Stimulated activated memory B cell treated with anti-CD40 and anti-IgM and Interleukin-4, amounts not matched to agents 10 μg/mL and 1 μg/mL and 100 μg/mL, for 72 hours (primary cell): ENCODE measurements at places on chromosomes 1 and 21.
A peak's percentile ranks its signal among the peaks of the same experiment; 100 is the strongest.

DNA sequence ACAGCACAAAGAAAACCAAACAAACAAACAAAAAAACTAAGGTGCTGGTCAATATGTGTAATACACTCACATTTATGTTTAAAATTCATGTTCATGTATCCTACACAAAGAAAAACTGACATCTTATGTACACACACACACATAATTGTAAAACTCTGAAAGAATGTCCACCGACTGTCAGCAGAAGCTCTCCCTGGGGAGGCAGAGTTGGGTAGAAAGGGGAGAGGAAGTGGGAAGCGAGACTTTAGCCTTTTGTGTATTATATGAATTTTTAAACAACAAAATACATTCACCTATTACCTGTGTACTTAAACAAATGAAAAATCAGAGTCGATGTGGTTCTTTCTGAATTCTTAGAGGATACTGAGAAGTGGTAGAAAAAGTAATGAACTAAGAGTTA lies 88.3 kb downstream of the ABCA4 start:
- peaks cover 8% of the 10 kb centered on the region for H3K4me1 ChIP-seq
- no peak for ATAC-seq
- no peak overlapping the region for H3K4me3 ChIP-seq

- H3K4me1 ChIP-seq: peaks cover 9% of the 10 kb centered on the region
- no peak overlapping the region for H3K27ac ChIP-seq
- H3K36me3 ChIP-seq: no peaks in the 10 kb centered on the region
- H3K4me3 ChIP-seq: no peak overlapping the region
- no peaks in the 10 kb centered on the region for H3K27me3 ChIP-seq
These were observed 125.2 kb downstream of the TYW3 start for GRCh38 chr1:74858136-74858535.

GRCh38 chr1:21942464-21942863 lies 5.4 kb upstream of the HSPG2 start:
- no peaks in the 10 kb centered on the region for H3K27me3 ChIP-seq
- H3K4me3 ChIP-seq: no peak overlapping the region
- ATAC-seq: no peak

GRCh38 chr1:27527223-27527889 lies 37.4 kb upstream of the WASF2 start:
- peak overlapping the region; percentile 88 for H3K27ac ChIP-seq
- H3K4me1 ChIP-seq: peaks cover 55% of the 10 kb centered on the region
- H3K36me3 ChIP-seq: no peaks in the 10 kb centered on the region

DNA sequence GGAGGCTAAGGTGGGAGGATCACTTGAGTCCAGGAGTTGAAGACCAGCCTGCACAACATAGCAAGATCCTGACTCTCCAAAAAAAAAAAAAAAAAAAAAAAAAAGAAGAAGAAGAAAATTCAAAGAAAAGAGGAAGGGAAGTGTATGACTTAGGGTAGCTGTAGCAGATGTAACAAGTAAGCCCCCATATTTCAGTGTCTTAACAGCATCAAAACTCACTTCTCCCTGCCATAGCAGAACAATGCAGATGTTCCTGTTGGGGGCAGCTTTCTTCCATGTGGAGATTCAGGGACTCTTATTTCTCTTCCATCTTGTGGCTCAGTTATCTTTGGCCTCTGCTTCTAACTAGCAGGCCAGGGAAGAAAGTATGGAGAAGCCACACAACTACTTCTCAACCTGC lies 10.2 kb upstream of the PTGFRN start:
- no peaks in the 10 kb centered on the region for H3K4me1 ChIP-seq
- no peaks in the 10 kb centered on the region for H3K36me3 ChIP-seq
- no peak overlapping the region for H3K4me3 ChIP-seq
- no peak overlapping the region for H3K27ac ChIP-seq
- H3K27me3 ChIP-seq: peaks cover 9% of the 10 kb centered on the region

- H3K27ac ChIP-seq: peak overlapping the region; percentile 98
- no peaks in the 10 kb centered on the region for H3K27me3 ChIP-seq
- peak overlapping the region; percentile 100 for H3K4me3 ChIP-seq
- H3K36me3 ChIP-seq: peaks cover 19% of the 10 kb centered on the region
These were observed 748 bp downstream of the PPP1R15B start for GRCh38 chr1:204410688-204411450.

DNA sequence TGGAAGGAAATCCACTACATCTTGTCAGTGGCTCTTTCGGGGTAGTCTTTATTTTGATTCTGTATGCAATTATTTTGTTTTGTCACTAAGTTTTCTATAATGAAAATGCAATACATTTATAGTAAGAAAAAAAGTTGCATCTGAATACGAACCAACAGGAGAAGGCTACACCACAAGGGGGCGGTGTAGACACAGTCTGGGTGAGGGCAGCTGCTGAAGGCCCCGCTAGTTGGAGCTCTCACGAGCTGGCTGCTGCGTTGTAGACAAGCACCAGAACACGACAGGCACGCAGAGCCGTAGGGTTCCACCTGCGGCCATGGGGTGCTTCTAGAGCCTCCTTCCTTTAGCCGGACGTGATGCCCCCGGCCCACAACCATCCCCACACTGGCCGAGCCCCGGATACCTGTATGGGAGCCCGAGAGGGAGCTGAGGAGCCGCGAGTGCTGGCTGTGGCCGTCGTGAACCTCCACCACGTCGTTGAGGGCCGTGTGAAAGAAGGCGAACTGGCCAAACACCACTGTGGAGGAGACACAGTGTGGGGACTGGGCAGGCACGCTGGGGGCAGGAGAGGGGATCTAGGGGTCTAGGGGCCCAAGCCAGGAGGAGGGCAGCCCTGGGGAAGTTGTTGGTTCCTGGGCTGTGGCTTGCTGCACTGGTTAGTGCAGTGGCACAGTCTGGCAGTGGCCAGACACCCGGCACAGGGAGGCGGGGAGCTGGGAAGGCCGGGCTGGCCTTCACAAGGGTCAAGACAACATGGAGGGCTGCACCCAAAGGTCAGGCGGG lies 160.8 kb downstream of the ZSCAN20 start:
- peaks cover 10% of the 10 kb centered on the region for H3K4me1 ChIP-seq
- H3K4me3 ChIP-seq: no peak overlapping the region
- no peak overlapping the region for H3K27ac ChIP-seq
- H3K36me3 ChIP-seq: no peaks in the 10 kb centered on the region
- ATAC-seq: peak; percentile 74

DNA sequence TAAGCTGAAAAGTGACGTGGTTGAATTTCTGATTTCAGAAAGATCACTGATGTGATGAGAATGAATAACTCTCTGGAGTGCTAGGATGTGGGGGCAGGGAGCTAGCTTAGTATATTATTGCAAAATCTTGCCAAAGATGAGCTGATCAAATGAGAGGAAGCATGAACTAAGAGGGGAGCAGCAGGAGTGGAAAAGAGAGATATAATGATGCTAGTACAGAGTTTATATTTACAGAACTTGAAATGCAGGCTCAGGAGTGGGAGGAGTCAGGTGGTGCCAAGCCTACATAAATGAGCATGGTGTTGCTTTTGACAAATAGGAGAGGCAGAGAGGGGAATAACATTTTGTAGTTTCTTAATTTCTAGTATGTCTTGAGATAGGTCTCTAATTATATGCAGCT lies 38.1 kb upstream of the NBL1 start:
- H3K4me1 ChIP-seq: peaks cover 47% of the 10 kb centered on the region
- no peak overlapping the region for H3K27ac ChIP-seq
- ATAC-seq: no peak

GRCh38 chr1:59261537-59261936 lies 35.4 kb upstream of the FGGY start:
- H3K4me1 ChIP-seq: peaks cover 38% of the 10 kb centered on the region
- no peak for ATAC-seq
- H3K4me3 ChIP-seq: no peak overlapping the region
- no peaks in the 10 kb centered on the region for H3K27me3 ChIP-seq

DNA sequence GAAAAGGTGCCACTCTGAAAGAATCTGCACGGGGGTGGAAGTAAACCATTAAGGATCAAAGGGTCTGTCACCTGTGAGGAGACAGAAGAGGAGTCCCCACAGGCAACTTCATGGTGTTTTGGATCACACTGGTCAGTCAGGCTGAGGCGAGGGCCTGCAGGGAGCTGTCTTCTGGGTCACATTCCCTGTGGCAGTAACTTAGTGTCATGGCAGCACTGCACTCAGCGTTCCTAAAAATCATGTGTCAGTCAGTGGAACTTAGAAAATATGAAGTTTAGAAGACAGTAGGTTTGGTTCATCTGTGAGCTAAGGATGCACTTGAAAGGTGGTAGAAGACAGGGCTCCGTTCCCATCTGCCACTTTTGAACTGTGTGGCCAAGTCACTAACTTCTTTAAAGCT lies 43.5 kb upstream of the CD101 start:
- no peaks in the 10 kb centered on the region for H3K36me3 ChIP-seq
- H3K4me1 ChIP-seq: no peaks in the 10 kb centered on the region
- ATAC-seq: no peak
- no peaks in the 10 kb centered on the region for H3K27me3 ChIP-seq

DNA sequence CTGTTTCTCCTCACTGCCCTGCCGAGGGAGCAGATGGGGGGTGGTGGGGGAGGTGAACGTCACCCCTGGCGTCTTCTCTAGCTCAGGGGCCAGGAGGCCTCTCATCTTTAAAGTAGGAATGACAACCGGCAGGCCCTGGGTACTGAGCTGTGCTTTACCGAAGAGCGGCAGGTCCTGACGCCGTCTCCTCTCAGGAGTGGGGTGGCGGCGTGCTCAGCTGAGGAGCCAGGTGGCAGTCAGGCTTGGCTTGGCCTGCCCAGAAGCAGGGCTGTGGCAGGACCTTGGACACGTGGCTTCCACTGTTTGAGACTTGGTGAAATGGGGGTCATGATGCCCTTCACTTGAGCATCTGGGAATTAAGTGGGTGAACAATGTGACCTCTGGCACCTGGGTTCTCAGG lies 3.1 kb downstream of the RER1 start:
- no peak overlapping the region for H3K4me3 ChIP-seq
- H3K36me3 ChIP-seq: peaks cover 40% of the 10 kb centered on the region
- H3K27me3 ChIP-seq: no peaks in the 10 kb centered on the region

DNA sequence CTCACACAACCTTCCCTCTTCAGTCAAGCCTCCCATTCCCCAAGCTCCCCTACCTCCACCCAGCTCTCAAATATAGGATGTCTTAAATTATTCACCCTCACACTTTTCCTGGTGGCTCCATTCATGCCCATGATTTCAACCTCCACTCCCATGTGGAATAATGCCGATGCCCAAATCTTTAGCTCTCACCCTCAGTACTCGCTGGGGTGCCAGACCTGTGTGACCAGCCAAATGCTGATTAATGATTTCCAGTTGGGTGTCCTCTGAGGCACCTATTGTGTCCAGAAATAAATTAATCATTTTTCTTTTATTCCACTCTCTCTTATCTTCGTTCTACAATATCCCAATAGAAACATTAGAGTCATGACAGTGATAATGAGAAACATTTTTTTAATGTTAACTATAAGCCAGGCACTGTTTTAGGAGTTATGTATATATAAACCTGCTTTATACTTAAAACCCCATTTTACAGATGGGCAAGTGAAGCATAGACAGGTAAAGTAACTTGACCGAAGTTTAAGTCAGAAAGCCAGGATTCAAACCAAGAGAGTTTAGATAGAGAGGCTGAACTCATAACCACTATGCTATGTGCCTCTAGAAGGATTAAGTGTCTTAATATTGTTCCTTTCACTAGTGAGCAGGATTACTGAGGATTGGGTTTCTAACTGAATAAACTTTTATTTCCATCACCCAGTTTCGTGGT lies 209.7 kb downstream of the DUSP10 start:
- H3K27me3 ChIP-seq: peaks cover 39% of the 10 kb centered on the region
- ATAC-seq: no peak
- H3K27ac ChIP-seq: no peak overlapping the region
- H3K36me3 ChIP-seq: no peaks in the 10 kb centered on the region
- no peak overlapping the region for H3K4me3 ChIP-seq

GRCh38 chr1:72280131-72280530 lies 2.2 kb downstream of the NEGR1 start:
- H3K36me3 ChIP-seq: no peaks in the 10 kb centered on the region
- no peaks in the 10 kb centered on the region for H3K27me3 ChIP-seq
- ATAC-seq: no peak
- no peak overlapping the region for H3K27ac ChIP-seq

GRCh38 chr1:107480548-107481415 lies 339.9 kb downstream of the NTNG1 start:
- H3K27me3 ChIP-seq: no peaks in the 10 kb centered on the region
- ATAC-seq: peak; percentile 84
- H3K36me3 ChIP-seq: no peaks in the 10 kb centered on the region
- peaks cover 17% of the 10 kb centered on the region for H3K4me1 ChIP-seq
- peak overlapping the region; percentile 17 for H3K27ac ChIP-seq
- peak overlapping the region; percentile 62 for H3K4me3 ChIP-seq

GRCh38 chr1:96080925-96081324 lies 640.7 kb upstream of the PTBP2 start:
- no peak overlapping the region for H3K27ac ChIP-seq
- no peak for ATAC-seq
- no peak overlapping the region for H3K4me3 ChIP-seq
- H3K4me1 ChIP-seq: no peaks in the 10 kb centered on the region
- H3K27me3 ChIP-seq: no peaks in the 10 kb centered on the region

GRCh38 chr21:45575304-45575992 lies 33.2 kb upstream of the SLC19A1 start:
- H3K4me1 ChIP-seq: peaks cover 8% of the 10 kb centered on the region
- H3K27me3 ChIP-seq: peaks cover 41% of the 10 kb centered on the region
- ATAC-seq: no peak
- H3K4me3 ChIP-seq: no peak overlapping the region

GRCh38 chr21:42478504-42478903 lies 17.5 kb downstream of the RSPH1 start:
- peak; percentile 58 for ATAC-seq
- H3K36me3 ChIP-seq: no peaks in the 10 kb centered on the region
- H3K4me3 ChIP-seq: no peak overlapping the region

GRCh38 chr1:6009120-6010040 lies 17.2 kb upstream of the NPHP4 start:
- ATAC-seq: no peak
- peaks cover 30% of the 10 kb centered on the region for H3K4me1 ChIP-seq
- peaks cover 12% of the 10 kb centered on the region for H3K36me3 ChIP-seq
- H3K27me3 ChIP-seq: no peaks in the 10 kb centered on the region

DNA sequence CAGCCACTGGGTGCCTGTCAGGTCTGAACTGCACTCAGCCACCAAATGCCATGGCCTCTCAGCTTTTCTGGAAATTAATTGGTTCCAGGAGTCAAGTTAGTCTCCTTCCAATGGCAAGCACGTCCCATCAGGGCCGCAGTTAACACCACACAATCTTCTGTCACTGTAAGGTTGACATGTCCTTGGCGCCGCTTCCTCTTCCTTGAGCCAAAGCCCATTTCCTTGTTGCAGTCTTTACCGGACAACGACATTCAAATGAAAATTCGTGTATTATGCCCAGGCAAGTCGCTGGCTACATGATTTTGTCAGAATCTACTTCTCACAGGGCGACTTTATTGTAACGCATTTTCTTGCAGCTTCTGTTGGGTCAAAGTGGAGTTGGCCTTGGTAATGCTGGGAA lies 430.6 kb upstream of the KAZN start:
- no peaks in the 10 kb centered on the region for H3K36me3 ChIP-seq
- no peak overlapping the region for H3K4me3 ChIP-seq
- no peak overlapping the region for H3K27ac ChIP-seq
- ATAC-seq: no peak

- H3K27me3 ChIP-seq: peaks cover 27% of the 10 kb centered on the region
- no peak overlapping the region for H3K4me3 ChIP-seq
- ATAC-seq: no peak
- no peaks in the 10 kb centered on the region for H3K4me1 ChIP-seq
- H3K36me3 ChIP-seq: no peaks in the 10 kb centered on the region
These were observed 76.7 kb upstream of the PTGFRN start for GRCh38 chr1:116832932-116833578.
